ENCODE measurements at places on chromosomes 5 and 9. TPM values are rescaled to one million over a fixed set of nuclear protein-coding genes. Genes with fewer than 3 reads are reported as not detected.

Gene SPATA31A3
- not detected for total RNA-seq

DNA sequence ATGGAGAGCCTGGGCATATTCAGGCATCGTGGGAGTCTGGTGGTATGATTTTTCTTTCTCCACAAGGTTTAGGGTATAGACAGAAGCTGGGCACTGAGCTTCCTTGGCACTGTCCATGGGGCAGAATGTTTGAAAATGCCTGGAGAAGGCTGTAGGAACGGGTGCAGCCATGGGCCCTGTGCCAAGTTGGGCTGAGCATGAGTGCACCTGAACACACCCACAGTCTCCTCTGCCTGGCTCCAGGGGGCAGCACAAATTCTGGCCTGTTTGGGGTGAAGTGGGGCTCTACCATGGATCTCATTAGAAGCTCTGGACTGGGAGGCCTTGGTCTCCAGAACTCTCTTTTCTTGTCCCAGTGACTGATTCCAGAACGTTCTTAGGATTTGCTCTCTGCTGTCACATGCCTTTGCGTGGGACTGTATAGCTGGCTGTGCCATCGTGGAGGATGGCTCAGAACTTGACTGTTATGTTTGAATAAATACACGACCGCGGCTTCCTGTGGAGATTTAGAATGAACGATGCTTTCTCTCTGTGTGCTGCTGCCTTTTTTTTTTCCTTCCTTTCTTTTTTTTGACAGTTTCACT lies 229.8 kb downstream of the FANCC start:
- DNase-seq: no peak

DNA sequence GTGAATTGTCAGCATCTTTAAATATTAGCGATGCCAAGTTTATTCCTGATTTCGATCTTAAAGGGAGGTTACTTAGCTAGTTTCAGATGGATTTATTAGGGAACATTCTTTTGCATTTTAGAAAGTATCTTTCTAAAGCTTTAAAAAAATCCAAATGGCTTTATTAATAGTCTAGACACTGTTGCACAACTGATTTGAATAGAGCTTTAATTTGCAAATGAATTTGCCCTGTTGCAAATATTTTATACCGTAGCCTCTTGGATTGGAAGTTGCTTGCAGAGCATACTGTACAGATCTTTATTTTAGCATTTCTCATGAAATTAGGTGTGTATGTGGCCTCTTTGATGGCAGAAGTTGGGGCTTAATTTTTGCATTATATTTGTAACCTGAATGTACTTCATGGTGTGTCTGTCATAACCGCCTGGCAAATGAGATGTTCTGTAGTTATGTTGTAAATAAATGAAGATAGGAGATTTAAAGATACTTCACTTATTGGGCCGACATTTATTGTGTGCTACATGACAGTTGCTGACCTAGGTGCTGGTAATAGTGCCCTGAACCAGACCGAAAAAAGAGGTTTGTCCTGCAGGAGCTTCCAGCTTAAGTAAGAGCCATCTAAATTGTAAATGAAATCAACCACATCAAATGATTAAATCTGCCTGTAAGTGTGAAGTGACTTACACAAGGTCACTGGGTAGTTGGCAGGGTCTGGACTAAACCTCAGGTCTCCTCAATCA lies 1.8 kb downstream of the TCERG1 start:
- no peak for DNase-seq

- no peak for DNase-seq
Observed at GRCh38 chr5:81688215-81688614, 62.7 kb downstream of the SSBP2 start.

GRCh38 chr9:122228568-122229484 lies at the start of gene LHX6:
Gene LHX6, minus strand, starts transcription at chr9:122228957. Its CDS starts 217 bp downstream, at chr9:122228740.
- DNase-seq: no peak

Gene NR5A1
- not detected for total RNA-seq

Gene TRPM6
- 0.30 TPM for total RNA-seq

Gene PCDHA1
- not detected for total RNA-seq

Gene DDX4
- total RNA-seq: not detected

Gene B4GALT1
- 37.1 TPM for total RNA-seq

DNA sequence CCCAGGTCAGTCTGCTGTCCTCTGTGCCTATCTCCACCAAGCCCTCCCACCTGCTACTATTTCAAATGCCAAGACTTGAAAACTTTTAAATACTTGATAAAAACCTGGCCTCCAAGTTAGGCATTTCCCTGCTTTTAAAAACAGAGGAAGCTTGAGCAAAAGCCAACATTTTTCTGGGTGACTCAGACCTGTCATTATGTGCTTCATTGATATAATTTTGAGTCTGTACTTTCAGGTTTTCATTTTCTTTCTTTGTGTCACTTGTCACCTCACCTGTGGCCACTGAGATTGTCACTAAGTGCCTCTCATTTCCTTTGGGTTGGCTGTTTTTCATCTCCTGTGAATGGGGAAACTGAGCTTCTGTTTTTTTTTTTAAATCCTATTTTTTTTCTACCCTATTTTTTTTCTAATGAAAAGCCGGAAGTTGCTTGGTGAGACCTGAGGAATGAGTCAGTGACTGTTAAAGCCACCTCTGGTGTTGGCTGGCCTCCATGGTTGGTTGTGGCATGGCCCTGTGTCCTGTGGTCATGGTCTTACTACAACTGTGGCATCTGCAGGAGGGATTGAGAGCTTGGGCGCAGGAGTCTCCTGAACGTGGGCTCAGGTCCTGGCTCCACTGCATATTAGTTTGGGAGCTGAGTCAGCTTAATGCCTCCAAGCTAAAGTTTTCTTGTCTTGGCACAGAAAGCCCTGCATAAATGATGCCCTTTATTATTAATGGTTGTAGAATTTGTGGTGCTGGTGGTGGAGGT lies 56.7 kb downstream of the ARHGAP26 start:
- DNase-seq: no peak

DNA sequence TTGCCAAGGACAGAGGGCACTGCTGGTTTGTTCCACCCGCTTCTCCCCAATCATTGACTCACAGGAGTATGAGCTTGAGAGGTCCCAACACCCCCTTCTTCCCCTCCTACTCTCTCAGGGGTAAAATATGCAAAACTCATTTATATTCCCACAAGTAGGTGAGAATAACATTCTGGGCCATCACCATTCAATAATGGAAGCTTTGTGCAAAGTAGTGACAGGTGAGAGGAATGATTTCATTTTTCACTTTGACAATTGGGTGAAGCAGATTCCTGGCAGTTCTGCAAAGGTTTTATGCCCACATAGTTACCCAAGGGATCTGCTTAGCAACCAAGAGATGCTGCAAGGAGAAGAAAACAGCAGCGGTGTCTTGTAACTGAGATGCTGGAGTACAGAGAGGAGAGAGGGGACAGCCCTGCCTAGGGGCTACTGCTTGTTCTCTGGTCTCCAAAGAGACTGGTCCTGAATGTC lies 137.6 kb downstream of the CMYA5 start:
- DNase-seq: no peak

Gene PIP5K1B
- total RNA-seq: 71.9 TPM

DNA sequence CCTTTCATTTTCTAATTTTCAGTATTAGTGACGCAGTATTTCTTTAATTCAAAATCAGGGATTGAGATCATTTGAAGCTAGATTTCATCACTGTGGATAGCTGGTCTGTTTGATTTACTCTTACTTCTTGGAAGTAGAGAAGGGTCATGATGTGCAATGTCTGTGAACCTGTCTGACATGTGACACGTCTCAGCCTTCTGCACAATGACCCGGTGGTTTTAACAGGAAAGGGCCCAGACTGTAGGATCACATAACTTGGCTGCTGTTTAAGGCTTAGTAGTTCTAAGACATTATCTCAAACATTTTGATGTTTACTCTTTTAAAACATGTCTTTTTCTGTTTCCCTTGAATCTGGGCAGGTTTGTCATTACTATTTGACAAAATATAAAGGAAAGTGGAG lies 823.3 kb upstream of the NUDT12 start:
- DNase-seq: no peak

DNA sequence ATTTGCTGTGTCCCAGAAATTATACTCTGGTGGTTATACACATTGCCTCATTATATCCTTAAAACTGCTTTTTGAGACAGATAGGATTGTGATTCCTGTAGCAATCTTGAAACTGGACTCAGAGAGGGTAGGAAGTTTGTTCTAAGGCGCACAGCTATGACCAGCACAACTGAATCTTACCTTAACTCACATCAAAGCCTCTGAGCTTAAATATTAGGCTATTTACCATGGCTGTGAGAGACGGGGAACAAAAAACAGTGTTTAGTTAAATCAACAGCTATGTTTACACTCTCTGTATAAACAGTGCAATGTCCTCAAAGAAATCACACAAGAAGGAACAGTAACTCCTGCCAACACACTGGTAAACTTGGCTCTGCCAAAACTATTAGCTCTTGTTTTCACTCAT lies 50.9 kb upstream of the TUT7 start:
- no peak for DNase-seq

DNA sequence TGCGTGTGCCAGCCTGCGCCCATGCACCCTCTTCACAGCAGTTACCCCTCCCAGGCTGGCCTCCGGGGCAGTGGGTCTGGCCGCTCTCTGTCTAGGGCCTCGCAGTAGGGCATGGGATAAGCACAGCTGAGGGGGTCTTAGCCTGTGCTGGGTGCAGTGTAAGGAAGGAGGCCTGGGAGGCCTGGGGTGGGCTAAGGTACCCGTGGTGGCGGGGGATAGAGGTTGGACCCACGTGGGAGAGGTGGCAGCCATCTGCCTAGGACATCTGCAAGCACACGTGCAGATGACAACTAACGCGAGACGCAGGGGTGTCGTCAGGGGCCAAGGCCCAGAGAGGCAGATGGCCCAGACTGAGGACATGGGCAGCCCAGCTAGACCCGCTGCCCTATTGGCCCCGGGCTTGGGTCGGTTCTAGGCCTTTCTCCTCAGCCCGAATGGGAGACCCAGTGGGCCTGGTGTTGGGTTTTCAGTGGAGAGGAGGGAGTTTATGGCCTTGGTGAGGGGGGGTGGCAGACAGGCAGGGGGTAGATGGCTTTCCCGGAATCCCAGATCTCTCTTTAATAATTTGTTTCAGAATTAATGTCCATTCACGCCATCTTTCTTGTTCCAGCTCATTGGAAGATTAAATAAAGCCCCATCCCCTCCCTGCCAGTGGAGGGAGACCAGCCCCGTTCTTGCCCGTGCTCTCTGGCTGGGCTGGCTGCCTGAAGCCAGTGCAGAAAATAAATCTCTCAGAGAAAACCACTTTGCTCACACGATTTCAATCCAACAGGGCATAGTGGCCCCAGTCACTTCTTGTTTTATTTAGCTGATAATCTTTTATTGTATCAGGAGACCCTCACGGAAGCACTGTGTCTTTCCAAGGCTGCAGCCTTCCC lies 154.2 kb downstream of the GAPVD1 start:
- no peak for DNase-seq

GRCh38 chr5:171391996-171392577 lies 4.4 kb downstream of the NPM1 start:
- no peak for DNase-seq

Gene PTGES
- 1.9 TPM for total RNA-seq

Gene KLHL9
- total RNA-seq: 12.0 TPM

DNA sequence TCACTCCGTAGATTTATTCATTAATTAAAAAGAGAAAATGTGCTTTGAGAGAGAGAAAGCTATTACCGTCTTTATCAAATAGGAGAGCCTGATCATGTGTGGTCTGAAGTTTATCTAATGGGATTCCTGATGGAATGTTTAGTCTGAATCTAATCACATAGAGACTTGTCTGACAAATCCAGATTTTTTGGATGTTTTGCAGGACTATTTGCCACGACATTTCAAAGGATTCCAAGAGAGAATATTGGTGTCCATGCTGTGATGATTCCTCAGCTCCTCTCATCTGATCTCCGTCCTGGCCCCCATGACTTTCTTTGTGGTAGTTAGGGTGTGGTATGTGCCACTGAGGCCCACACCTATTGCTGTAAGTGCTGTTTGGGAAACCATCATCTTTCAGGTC lies 20.1 kb upstream of the CDKN2B start:
- DNase-seq: no peak

GRCh38 chr9:134066526-134066912 lies 1.3 kb downstream of the BRD3 start:
- no peak for DNase-seq

GRCh38 chr9:75666856-75667554 lies 223.5 kb upstream of the PCSK5 start:
- no peak for DNase-seq

Gene EGFL7
- 81.5 TPM for total RNA-seq

- no peak for DNase-seq
Observed at GRCh38 chr5:95836544-95836943, 14.0 kb upstream of the GLRX start.

DNA sequence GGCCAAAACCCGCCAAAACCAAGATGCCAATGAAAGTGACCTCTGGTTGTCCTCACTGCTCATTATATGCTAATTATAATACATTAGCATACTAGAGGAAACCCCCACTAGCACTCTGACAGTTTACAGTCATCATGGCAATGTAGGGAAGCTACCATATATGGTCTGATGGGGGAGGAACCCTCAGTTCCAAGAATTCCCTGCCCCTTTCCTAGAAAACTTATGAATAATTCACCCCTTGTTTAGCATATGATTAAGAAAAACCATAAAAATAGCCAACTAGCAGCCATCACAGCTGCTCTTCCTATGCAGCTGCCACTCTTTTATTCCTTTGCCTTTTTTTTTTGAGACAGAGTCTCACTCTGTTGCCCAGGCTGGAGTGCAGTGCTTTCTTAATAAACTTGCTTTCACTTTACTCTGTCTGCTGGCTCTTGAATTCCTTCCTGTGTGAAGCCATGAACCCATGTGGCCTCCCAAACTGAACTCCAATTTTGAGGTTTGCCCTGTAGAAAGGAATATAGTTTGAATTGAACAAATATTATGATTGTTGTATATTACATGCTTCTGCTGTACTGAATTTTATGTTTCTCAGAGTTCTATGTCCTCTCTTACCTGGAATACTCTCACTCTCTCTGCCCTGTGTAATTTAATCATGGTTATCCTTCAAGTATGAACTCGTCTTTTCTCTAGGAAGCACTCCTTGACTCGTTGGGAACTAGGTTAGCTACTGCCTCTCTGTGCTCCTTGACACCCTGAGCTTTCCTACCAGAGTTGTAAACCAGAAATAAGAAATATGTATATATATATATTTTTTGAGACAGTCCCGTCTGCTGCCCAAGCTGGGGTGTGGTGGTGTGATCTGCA lies 59.8 kb downstream of the KIAA1958 start:
- DNase-seq: no peak

- DNase-seq: no peak
Observed at GRCh38 chr5:63121471-63121870, 542.9 kb downstream of the LRRC70 start.

Gene GLRA1
- total RNA-seq: not detected

Gene CDH9
- total RNA-seq: not detected

DNA sequence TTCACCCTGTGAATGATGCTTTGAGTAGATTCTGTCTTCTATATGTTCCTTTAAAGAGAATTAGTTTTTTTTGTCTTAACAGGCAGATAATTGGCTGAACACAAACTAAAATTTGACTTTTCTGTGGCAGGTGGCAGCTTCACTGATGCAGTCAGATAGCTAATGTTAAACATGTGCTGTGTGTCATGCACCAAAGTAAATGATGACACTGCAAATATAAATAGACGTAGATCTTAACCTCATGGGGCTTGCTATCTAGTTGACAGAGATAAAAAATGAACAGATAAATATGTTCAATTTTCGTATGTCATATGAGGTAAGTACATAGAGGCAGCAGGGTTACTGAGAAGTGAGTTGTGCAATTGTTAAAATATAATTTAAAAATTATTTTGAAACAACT lies 82.7 kb downstream of the PARP8 start:
- DNase-seq: no peak

All from left ventricle myocardium inferior (tissue), 1 donor.